ENCODE measurements at places on chromosomes 12 and 14. TPM values are rescaled to one million over a fixed set of nuclear protein-coding genes. Genes with fewer than 3 reads are reported as not detected.

Gene ENDOU
- total RNA-seq, result under 0.01 TPM

DNA sequence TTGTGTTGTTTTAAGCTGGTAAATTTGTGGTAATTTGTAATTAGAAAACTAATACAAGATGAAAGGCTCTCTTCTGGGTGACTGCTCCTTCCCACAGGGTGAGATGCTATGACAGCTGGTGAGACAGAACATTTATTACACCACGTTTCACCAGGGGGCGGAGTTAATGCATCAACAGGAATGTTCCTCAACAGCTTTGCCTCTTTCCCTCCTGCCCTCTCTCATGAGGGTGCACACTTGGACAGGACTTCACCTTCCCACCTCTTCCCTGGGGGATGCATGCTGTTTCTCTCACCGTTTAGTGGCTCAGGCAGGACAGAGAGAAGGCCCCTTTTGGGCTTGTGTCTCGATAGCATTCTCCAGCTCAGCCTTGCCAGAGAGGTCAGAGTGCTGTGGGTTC is 13.4 kb upstream of the PPP1R1A start:
- no peak for DNase-seq

Gene SIX6
- not detected for total RNA-seq

DNA sequence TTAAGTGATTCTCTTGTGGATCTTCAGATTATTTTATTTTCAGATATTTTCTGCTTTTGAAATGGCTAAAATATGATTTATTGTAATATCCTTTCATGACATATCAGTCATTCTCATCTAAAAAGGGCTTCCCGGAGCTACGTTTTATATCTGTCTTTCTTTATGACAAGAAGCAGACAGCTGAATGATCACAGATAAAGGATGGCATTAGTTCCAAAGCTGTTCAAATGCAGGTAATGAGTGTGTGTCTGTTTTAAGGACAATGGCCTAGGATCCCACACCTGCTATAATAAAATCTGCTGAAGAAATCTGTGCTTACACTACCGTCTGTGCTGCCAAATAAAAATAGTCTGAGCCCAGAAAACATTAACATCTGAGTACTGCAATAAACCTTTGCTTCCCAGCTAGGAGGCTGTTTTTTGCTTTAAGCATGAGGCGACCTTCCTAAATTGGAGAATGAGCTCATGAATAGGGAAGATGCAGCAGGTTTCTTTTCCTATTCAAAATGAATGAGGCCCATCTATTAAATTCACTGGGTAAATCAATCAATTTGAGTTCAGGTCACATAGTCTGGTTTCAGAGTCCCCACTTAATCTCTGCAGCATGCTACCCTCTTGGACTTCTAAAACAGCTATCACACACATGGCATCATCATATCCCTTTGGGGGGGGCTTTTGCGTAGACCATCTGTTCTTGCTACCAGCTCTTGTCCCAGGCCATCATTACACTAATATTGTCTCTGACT is 498.5 kb downstream of the NELL2 start:
- no peak for DNase-seq

Gene LMNTD1
- not detected for total RNA-seq
